Nephron progenitor cell (in vitro differentiated cells): ENCODE measurements at places on chromosomes 13 and 19.

- peaks cover 18% of the 10 kb centered on the region for H3K27me3 ChIP-seq
- no peaks in the 10 kb centered on the region for H3K36me3 ChIP-seq
- DNase-seq = no peak
Observed at GRCh38 chr19:44820648-44821609, 12.0 kb downstream of the BCAM start.

DNA sequence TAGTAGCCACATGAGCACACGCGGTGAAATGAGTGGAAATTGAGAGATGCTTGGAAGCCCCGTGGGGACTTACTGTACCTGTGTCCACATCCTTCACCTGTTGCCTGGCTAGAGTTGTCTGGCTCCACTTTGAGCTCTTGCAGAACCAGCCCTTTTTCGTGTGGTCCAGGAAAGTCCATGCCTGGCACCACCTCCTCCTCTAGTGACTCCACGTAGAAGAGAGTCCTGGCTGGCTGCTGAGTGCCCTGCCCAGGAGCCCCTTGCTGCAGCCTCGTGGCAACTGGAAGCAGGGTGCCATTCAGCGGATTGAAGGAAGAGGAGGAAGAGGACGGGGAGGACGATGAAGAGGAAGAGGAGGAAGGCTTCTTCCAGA, 515 bp upstream of the ATXN8OS start:
- DNase-seq = no peak
- peaks cover 13% of the 10 kb centered on the region for H3K4me1 ChIP-seq
- H3K36me3 ChIP-seq = no peaks in the 10 kb centered on the region
- H3K4me3 ChIP-seq = peak overlapping the region; percentile 84
- no peak overlapping the region for H3K27ac ChIP-seq

DNA sequence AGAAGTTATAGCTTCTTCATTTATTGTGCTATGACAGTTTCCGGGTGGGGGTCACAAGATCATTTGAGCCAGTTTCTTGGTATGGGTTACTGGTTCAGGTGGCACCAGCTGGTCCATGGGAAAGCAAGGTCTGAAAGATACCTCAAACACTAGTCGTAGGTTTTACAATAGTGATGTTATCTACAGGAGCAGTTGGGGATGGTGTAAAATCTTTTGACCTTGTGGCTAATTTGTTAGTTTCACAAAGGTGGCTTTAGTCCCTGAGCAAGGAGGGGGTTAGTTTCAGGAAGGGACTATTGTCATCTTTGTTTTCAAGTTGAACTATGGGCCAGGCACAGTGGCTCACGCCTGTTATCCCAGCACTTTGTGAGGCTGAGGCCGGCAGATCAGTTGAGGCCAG, 24.6 kb downstream of the CHST8 start:
- no peak overlapping the region for H3K4me3 ChIP-seq
- peaks cover 8% of the 10 kb centered on the region for H3K4me1 ChIP-seq
- peaks cover 28% of the 10 kb centered on the region for H3K27me3 ChIP-seq
- H3K36me3 ChIP-seq = no peaks in the 10 kb centered on the region

- peaks cover 3% of the 10 kb centered on the region for H3K27me3 ChIP-seq
- peak overlapping the region; percentile 68 for H3K27ac ChIP-seq
- DNase-seq = no peak
- no peak overlapping the region for H3K4me3 ChIP-seq
- peaks cover 11% of the 10 kb centered on the region for H3K36me3 ChIP-seq
Observed at GRCh38 chr19:38155453-38155852, 68.6 kb downstream of the DPF1 start.

GRCh38 chr13:107367258-107367657, 799.3 kb upstream of the ARGLU1 start:
- no peaks in the 10 kb centered on the region for H3K4me1 ChIP-seq
- DNase-seq = no peak
- no peak overlapping the region for H3K4me3 ChIP-seq
- H3K36me3 ChIP-seq = no peaks in the 10 kb centered on the region
- H3K27me3 ChIP-seq = no peaks in the 10 kb centered on the region

GRCh38 chr13:84366506-84366905, 484.2 kb upstream of the SLITRK1 start:
- no peak overlapping the region for H3K27ac ChIP-seq
- H3K27me3 ChIP-seq = no peaks in the 10 kb centered on the region
- no peaks in the 10 kb centered on the region for H3K36me3 ChIP-seq

DNA sequence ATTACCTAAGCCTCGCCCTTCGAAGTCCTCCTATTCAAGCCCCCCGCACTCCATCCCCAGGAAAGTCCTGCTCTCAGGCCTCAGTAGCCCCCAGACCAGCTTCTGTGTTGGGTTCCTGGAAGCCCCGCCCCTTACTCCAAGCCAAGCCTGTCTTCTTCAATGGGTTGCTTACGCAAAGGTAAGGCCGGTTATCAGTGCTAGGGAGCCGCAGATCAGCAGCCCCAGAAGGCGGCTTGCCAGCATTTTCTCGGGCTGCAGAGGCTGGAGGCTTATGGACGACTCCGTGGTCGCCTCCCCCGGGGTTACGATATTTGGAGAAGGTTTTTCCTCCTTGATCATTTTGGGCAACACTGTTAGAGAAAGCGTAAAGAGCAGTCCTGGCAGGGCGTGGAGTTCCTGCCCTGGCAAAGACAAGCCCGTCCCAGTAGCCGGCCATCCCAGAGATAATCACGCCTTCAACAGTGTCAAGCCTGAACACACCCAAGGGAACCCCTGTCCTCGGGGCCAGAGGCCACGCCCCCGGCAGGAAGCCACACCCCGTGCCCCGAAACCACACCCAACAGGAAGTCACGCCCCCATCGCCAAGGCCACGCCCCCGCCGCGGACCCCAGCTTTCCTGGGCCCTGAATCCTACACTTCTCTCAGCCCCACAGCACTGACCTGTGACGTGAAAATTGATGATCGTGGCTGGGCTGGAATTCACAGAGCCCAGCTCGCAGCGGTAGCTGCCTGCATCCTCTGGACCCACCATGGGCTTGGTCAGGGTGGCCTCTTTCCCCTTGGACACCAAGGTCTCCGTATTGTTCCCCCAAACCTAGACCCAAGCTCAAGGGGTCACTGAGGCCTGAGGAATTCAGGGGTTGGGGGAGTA, 954 bp upstream of the RASIP1 start:
- peak overlapping the region; percentile 16 for H3K27ac ChIP-seq
- peaks cover 40% of the 10 kb centered on the region for H3K27me3 ChIP-seq

DNA sequence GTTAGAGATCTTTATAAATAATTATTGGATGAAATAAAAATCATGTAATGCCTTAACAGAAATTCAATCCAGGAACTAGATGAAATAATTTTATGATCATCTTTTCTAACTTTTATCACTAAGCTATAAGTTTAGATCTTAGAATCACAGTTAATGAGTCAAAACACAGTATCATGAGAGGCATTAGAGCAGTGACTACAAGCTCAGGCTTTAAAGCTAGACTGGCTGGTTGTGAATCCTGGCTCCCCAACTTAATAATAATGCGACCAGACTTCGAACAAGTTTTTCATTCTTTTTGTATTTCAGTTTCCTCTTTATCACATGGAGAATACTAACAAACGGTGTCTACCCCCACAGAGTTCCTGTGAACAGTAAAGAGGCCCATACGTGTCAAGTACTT, 108.6 kb downstream of the MYCBP2 start:
- H3K4me1 ChIP-seq = no peaks in the 10 kb centered on the region
- no peak overlapping the region for H3K27ac ChIP-seq
- H3K36me3 ChIP-seq = peaks cover 33% of the 10 kb centered on the region
- no peak overlapping the region for H3K4me3 ChIP-seq

DNA sequence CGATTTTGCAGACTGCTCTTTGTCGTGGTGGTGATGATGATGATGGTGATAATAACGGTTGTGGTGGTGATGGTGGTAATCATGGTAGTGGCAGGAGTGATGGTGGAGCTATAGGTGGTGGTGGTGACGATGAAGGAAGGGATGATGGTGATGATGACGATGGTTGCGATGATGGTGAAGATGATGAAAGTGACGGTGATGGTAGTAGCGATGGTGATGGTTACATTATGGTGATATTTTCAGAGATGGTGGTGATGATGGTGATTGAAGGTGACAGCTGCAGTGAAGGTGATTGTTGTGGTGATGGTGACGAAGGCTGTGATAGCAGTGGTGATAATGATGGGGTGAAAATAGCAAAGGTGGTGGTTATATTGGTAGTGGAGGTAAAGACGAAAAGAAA, 2.1 kb upstream of the ADGRE3 start:
- H3K4me3 ChIP-seq = no peak overlapping the region
- H3K36me3 ChIP-seq = no peaks in the 10 kb centered on the region
- DNase-seq = no peak
- no peaks in the 10 kb centered on the region for H3K4me1 ChIP-seq

DNA sequence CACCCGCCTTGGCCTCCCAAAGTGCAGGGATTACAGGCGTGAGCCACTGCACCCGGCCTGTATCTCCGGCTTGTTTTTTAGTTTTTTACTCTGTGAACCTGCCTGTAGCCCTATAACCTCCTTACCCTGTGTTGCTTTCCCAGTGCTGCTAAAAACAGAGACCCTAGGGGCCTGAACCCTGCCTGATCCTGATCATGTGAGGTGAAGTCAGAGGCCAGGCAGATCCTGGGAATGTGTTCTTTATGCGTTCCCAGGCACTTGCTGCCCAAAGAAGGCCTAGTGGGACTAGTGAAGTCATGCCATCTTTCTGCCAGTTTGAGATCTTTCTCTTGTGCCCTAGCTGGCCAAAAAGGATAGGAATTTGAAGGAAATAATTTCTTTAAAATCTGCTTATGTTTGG, 4.6 kb downstream of the UBA2 start:
- peak overlapping the region; percentile 75 for H3K27ac ChIP-seq
- no peaks in the 10 kb centered on the region for H3K27me3 ChIP-seq
- peaks cover 40% of the 10 kb centered on the region for H3K4me1 ChIP-seq
- H3K4me3 ChIP-seq = no peak overlapping the region

- no peak for DNase-seq
- H3K27ac ChIP-seq = no peak overlapping the region
- no peaks in the 10 kb centered on the region for H3K36me3 ChIP-seq
- H3K4me1 ChIP-seq = no peaks in the 10 kb centered on the region
Observed at GRCh38 chr13:73401769-73402168, 343.0 kb downstream of the KLF5 start.

DNA sequence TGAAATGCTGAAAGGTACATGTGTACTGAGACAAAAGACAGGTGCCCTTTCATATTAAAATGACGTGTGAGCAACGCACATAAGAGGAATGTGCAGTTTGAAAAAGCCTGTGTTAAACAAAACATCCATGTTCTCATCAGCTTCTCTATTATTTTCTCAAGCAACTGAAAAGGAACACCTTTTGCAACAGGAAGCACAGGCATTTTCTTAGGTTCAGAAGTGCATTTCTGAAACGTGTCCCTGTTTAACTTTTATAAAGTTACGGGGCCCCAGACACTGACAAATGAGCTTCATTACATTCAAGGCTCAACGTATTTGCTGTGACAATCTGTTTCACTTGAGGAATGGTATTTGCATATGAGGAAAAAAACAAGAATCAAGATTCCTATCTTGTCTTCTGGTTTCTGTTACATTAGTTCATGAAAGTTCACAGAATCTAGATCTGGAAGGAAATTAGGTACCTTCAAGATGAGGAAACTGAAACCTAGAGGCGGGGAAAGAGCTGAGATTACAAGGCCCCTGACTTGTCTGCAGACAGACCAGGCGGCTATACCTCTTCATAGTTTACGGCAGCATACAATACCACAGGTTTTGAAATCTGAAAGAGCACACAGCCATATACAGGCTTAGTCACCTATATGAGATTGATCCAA, 431.7 kb downstream of the KLF12 start:
- H3K4me1 ChIP-seq = no peaks in the 10 kb centered on the region
- no peak for DNase-seq
- peaks cover 16% of the 10 kb centered on the region for H3K36me3 ChIP-seq
- no peak overlapping the region for H3K4me3 ChIP-seq
- H3K27me3 ChIP-seq = no peaks in the 10 kb centered on the region
- H3K27ac ChIP-seq = no peak overlapping the region

- H3K4me1 ChIP-seq = peaks cover 23% of the 10 kb centered on the region
- peak within 1 kb of the TSS; percentile 85 for H3K4me3 ChIP-seq
- H3K27ac ChIP-seq = no peak within 1 kb of the TSS
- peak; percentile 80 for DNase-seq
- peaks cover 48% of the 10 kb centered on the region for H3K27me3 ChIP-seq
- H3K36me3 ChIP-seq = peaks cover 6% of the 10 kb centered on the region
Observed at GRCh38 chr19:15449620-15450527, at the start of gene WIZ. TSS of gene WIZ (minus strand) at chr19:15449956. CDS start at chr19:15448307, 1,649 bp downstream.

GRCh38 chr13:31424130-31424729, 224.5 kb downstream of the B3GLCT start:
- no peaks in the 10 kb centered on the region for H3K36me3 ChIP-seq
- H3K4me3 ChIP-seq = no peak overlapping the region
- DNase-seq = peak; percentile 75

DNA sequence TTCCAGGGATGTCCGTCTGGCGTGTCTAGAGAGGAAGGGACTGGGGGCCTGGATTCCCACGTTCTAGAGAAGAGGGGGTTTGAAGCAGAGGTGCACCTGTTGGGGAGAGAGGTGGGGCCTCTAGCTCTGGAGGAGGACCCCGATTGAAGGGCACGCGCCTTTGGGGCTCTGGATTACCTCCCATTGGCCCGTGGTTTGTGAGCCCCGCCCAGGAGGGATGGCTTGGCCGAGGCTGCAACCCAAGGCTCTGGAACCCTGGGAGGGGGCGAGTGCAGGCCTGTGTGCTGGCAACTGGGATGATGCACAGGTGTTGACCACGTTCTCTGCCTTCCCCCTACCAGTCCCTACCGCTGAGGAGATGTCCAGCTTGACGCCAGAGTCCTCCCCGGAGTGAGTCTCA, 20.2 kb downstream of the TMEM150B start:
- H3K27ac ChIP-seq = no peak overlapping the region
- DNase-seq = no peak
- H3K27me3 ChIP-seq = peaks cover 4% of the 10 kb centered on the region
- H3K4me1 ChIP-seq = peaks cover 24% of the 10 kb centered on the region

- peaks cover 48% of the 10 kb centered on the region for H3K4me1 ChIP-seq
- H3K27me3 ChIP-seq = no peaks in the 10 kb centered on the region
- peaks cover 18% of the 10 kb centered on the region for H3K36me3 ChIP-seq
- no peak for DNase-seq
- H3K27ac ChIP-seq = peak overlapping the region; percentile 24
- no peak overlapping the region for H3K4me3 ChIP-seq
Observed at GRCh38 chr13:71751073-71751472, 115.9 kb downstream of the DACH1 start.

DNA sequence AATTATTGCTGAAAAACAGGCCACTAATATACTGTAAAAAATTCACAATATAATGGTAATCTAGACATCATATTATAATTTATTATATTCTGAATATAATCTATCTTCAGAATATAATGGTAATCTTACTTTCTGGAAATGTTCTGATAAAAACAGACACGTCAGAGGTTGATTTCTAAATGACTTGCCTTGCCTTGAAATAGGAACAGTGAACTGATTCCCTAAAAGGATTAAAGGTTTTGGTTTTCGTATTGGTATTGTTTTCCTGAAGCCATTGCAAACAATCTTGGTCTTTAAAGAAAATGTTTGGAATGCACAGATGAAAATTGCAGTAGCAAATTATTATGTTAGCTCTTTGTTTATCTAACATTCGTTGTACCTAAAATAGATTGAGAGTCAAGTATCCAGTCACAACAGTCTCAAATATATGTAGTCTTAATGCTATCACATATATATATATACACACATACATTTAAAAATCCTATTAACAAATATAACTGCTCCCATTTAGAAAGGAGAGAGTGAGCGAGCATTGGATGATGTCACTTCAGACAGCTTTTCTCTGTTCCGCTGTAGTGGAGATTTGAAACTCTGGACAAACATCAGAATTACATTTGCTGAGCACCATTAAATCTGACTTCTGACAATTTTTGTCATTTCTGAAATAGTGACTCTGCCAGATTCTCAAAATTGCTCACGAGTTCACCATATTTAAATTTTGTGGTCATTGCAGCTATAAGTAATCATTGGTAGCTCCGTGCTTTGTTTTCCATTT, 1.7 kb downstream of the ITM2B start:
- H3K4me3 ChIP-seq = peak overlapping the region; percentile 96
- peak overlapping the region; percentile 74 for H3K27ac ChIP-seq
- peaks cover 60% of the 10 kb centered on the region for H3K4me1 ChIP-seq
- H3K27me3 ChIP-seq = peaks cover 4% of the 10 kb centered on the region
- no peaks in the 10 kb centered on the region for H3K36me3 ChIP-seq
- no peak for DNase-seq
